ENCODE measurements at places on chromosomes 16 and 17.
A peak's percentile ranks its signal among the peaks of the same experiment; 100 is the strongest.

DNA sequence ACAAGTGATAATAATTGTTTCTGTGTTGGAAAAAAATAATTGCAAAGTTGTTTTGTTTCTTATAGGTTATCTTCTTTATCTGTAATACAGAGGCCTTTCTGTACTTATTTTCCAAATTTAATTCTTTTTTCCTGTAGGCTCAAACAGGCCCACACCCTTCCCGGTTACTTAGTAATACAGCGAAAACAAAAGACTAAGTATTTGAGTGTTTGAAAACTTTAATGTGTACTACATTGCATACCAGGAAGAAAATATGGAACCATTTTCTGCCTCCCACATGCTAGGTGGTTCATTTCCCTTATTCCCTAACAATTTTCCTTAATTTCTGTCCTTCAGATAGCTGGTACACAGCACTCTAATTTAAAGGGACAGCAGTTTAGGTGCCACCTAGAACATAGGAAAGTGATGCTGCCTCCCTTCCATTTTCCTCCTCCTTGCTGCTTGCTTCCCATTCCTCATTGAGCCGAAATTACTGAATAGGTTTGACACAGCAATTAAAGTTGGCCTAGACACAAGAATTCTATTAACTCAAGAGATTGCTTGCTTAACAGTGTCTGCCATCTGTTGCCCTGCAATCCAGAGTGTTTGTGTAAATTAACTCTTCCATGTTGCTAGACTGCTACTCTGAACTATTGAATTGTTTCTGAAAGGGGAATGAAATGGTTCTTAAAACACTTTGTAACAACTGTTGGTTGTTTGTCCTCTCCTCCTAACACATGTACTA, 24.2 kb downstream of the CYB5B start:
- no peak for DNase-seq

DNA sequence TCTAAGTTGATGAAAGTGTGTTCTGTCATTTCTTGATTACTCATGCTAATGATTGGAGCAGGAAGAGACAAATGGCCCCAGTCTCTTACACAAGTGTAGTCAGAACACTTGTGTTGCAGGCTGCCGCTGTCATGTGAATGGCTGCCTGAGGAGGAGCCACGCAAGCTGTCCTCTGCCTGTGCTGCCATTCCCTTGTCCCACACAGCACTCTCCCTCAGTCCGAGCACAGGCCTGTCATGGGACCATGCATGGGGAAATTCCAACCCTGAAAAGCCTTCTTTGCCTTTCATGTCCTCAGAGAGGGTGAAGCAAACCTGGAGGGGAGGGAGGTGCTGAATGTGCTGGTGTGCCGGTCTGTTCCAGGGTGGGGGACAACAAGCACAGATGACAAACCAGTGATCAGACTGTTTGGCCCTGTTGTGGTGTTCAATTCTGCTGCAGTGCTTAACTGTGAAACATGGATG, 109.4 kb downstream of the MRTFB start:
- DNase-seq = peak; percentile 46

- DNase-seq = no peak
Measured at GRCh38 chr17:32596206-32596605, 109.4 kb downstream of the CDK5R1 start.

- DNase-seq = no peak
Measured at GRCh38 chr17:33459078-33459940, 166.2 kb upstream of the ASIC2 start.

- DNase-seq = no peak
Measured at GRCh38 chr16:10081201-10081940, 100.9 kb downstream of the GRIN2A start.

DNA sequence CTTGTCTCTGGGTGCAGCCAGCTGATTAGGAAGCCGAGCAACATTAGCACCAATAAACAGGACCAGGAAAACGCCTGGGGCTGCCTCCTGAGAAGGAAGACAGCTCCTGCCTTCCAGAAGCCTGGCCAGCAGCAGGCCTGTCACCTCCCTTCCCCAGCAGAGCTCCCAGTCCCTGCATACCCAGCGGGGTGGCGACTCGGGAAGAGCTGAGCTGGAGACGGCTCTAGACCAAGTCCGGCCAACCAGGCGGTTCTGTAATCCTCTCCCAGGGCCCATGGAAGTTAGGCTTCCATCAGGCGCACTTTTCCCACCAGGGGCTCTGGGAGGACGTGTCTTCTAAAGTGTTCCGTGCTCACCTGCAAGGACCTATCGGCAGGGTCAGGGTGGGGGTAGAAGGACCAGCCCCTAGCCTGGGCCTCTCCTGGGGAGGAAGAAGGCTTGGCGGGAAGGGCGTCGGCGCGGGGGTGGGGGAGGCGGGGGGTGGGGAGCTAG, 12.0 kb upstream of the CLUH start:
- peak; percentile 59 for DNase-seq
